ENCODE measurements at places on chromosomes 13 and 19.

GRCh38 chr13:98619556-98619955, 42.6 kb upstream of the STK24 start:
- no peak for DNase-seq

GRCh38 chr13:19766591-19766990, 16.2 kb downstream of the PSPC1 start:
- DNase-seq, result no peak

- no peak for DNase-seq
Observed at GRCh38 chr13:51632591-51633362, 48.5 kb downstream of the WDFY2 start.

- no peak for DNase-seq
Observed at GRCh38 chr13:48571126-48571913, 38.4 kb upstream of the RCBTB2 start.

DNA sequence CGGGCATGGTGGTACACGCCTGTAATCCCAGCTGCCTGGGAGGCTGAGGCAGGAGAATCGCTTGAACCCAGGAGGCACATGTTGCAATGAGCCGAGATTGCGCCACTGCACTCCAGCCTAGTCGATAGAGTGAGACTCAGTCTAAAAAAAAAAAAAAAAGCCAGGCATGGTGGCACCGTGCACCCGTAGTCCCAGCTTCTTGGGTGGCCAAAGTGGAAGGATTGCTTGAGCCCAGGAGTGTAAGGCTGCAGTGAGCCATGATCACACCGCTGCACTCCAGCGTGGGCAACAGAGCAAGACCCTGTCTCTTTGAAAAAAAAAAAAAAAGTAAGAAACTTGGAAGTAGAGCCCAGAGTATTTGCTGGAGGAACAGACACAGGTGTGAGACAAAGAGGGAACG, 27.7 kb downstream of the CCDC8 start:
- no peak for DNase-seq
